Effector memory CD4-positive, alpha-beta T cell (primary cell): ENCODE measurements at places on chromosomes 16 and 17.

DNA sequence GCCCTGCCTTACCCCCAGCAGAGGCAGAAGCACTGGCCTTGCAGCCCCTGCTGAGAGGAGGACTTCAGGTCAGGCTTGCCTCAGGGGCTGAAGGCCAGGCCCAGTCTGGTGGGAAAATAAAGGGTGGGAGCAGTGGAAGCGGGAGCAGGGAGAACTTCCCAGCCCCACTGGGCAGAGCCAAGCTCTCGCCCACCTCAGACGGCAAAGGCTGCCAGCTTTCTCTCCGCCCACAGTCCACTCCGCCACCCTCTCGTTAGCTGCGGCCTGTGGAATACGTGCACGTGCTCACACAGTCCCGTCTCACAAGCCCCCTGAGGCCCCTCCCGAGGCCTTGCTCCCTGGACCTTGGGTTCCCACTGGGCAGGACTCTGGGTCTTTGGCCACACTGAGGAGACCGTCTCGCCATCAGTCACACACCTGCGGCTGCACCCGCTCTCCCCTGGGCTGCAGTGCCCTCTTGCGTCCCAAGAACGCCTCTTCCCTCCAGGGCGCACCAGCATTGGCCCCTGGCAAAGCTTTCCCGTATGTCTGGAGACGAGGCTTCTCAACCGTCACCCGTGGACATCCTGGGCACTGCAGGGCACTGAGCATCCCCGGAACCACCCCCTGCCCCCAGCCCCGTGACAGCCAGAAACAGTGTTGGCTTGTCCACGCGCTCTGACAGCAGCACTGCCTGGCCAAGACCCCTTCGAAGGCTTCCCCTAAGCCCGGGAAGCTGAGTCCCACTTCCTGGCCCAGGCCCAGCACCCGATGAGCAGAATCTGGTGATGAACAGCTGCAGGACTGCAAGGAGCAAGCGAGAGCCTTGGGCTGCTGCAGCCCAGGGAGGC is 8.3 kb downstream of the MRPL28 start:
- peak; percentile 48 for DNase-seq

DNA sequence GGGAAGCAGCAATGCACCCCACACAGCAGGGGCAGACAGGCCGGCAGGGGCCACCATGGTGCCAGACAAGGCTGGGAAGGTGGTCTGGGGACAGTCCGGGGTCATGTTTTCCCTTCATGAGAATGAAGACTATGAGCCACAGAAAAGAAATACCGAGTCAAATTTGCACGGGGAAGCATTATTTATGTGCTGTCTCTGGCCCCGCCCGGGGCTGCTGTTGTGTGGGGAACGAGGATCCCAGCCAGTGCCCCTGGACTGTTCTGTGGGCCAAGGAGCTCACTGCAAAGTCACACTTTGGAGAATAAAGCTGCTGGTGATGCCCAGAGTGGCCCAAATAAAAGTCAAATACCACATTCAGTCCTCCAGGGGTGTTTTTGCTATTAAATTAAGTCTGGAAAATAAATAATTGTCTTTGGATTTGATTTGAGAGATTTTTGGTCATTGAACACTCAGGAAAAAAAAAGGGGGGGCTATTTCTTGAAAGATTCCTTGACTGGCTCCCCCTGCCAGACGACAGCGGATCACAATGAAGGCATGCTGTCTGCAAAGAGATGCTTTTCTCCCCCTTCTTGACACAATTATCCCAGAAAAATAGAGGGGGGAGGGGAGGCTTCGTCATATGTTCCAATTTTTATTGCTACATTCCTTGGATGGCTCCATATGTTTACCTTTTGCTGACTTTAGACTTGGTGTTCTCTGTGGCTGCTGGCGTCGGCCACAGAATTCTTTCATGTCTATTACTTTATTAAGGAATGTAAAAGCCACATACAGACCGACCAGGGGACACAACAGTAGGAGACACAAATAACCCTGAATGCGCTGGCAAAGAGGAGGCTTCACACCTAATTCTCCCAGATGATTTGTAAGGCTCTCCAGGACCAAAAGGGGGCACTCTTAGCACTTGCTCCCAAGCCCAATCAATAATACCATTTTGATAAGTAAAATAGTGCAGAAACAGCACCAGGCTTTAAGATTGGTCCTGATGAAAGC is 27.1 kb upstream of the ANKFN1 start:
- no peak for DNase-seq

GRCh38 chr17:11561702-11562101 is 36.6 kb upstream of the DNAH9 start:
- no peak for DNase-seq

- DNase-seq: no peak
Observed at GRCh38 chr16:68257906-68258800, 6.2 kb upstream of the SLC7A6 start.

DNA sequence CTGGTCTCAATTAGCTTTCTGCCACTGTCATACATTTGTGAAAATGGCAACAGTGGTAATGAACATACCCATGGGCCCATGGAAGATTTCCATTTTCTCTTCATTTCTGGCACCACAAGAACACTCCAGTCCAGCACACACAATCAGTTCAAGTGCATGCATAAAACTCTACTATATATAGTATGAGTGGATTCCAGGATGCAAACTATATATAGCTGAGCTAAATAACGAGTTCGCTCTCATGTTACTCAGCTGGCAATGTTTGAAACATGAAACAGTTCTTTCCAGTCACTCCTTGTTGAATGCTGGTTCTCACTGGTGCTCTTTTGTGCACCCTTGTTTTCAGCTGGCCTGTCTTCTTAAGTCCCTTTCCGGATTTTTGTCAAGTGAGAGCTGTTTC is 75.2 kb upstream of the DHX40 start:
- DNase-seq: no peak

DNA sequence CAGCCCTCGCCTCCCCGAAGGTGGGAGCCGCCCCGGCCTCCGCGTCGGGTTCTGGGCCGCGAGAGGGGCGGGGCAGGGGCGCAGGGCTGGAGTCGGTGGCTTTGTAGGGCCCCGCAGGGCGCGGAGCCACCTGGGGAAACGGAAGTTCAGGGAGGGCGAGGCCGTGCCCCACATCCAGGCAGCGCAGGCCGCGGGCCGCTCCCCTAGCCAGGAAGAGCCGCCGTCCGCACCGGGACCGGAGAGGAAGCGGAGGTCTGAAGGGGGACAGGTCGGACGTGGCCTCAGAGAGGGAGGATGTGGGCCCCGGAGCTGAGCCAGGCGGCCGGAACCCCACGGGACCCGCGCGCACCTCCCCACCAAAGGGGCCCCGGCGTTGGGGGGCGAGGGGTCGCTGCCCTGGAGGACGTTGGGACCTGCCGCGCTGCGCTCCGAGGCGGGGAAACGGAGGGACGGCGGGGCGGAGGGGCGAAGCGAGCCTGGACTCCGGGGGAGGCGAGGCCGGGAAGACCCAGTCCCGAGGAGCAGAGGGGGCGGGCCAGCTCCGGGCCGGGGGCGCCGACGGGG is 482 bp upstream of the SLC16A3 start:
- peak; percentile 49 for DNase-seq

GRCh38 chr17:77507111-77507885 is 366.5 kb downstream of the SEC14L1 start:
- DNase-seq: no peak

DNA sequence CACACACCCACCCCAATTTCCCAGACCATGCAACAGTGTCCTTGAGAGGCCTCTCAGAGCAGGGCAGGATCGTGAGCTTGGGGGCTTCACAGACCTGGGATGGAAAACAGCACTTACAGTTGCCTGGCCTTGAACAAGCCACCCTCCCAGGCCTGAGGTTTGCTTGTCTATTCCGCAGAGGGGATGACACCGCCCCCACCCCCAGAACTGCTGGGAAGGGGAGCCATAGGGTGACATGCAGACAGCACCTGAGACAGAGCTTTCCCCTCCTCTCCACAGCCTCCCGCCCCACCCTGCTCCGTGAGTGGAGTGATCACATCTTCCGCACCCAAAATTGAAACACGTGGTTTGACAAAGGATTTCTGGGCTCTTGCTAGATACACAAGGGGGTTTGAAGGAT is 131.5 kb upstream of the TNRC6C start:
- no peak for DNase-seq

DNA sequence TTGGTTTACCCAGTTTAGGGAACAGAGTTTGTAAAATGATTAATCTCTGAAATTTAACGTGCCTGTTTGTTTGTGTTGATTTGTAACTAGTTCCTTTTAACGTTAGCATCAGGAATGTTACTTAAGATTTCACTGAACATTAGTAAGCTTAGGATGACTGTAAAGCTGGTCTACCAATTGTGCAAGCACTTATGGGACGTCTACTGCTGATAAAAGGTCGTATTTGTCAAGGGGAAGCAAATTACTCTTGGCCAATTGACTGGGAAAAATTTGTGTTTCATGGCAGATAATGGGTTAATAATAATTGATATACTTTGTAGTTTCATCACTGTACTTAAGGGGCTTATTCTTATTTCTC is 11.8 kb downstream of the METTL9 start:
- DNase-seq: no peak

- DNase-seq: no peak
Observed at GRCh38 chr17:46814446-46814845, 4.0 kb downstream of the WNT3 start.

- no peak for DNase-seq
Observed at GRCh38 chr17:74652020-74652419, 28.5 kb upstream of the CD300E start.

- no peak for DNase-seq
Observed at GRCh38 chr17:75927286-75927922, 13.4 kb downstream of the FBF1 start.

- no peak for DNase-seq
Observed at GRCh38 chr16:56989988-56990387, 631 bp downstream of the NLRC5 start.

DNA sequence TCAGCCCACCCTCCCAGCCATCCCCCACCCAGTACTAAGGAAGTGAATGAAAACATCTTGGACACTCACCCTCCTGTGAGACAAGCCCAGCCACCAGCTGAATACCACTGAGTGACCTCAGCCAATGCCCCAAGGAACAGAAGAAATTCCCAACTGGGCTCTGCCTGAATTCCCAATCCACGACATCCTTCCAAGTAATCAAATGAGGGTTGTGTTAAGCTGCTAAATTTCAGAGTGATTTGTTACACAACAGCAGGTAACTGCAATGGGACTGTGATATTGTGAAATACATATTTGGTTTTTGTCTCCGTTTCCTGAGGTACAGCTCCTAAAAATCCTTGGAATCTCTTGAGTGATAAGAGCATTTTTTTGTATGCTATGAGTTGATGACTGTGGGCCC is 578.7 kb upstream of the CDH11 start:
- DNase-seq: no peak

- DNase-seq: no peak
Observed at GRCh38 chr16:86836503-86837129, 258.3 kb downstream of the FOXL1 start.

DNA sequence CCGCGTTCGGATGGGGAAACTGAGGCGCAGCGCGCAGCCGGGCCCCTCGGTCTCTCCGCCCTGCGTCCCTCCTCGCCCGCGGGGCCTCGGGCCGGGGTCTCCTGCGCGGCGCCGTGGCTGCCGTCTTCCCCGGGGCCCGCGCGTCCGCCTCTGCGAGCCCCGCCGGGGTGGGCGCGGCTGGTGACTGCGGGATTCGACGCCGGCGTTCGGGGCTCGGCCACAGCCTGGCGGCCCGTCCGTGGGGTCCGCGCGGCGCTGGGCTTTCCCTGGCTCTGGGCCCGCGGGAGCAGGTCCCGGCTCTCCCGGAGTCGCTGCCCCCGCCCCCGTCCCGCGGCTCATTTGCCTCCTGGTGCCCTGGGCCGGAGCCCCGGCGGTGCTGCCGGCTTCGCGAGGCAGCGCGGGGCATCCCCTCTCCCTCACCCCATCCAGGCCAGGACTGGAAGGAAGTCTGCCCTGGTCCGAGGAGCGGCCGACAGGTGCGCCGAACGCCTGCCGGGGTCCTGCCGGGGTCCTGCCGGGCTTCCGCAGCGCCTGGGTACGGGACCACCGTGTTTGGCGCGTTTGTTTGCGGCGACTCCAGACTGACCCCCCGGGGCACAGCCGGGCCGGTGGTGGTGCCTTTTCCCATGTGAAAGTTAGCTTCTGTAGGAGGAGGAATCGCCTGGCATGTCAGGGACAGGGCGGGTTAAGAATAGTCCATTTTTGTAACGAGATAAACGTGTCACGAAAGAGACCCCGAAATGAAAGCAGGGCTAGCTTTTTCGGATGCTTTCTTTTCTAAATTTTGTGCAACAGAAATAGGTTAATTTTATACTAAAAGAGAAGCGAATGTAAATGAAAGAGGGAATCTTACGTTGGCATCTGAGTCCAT is 671 bp downstream of the CHMP6 start:
- no peak for DNase-seq

DNA sequence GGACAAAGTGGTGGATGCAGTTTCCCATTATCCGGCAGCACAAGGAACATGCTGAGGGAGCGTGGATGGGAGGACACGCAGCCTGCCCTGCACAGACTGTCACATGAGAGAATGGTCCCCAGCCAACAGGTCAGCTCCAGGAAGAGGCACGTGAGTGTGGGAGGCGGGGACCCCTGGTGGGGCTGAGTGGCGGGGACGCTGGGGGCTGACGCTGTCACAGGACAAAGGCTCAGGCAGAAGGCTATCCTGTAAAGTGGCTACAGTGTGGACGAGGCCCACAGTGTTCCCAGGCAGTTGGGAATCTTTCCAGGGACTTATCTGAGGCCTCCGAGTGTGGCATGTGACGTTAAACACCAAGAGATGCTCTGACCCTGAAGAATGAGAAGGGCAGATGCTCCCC is 30.4 kb downstream of the MBTPS1 start:
- DNase-seq: no peak
